ENCODE measurements at places on chromosomes 7 and 10.

GRCh38 chr7:89049043-89049442 is 253.5 kb upstream of the TEX47 start:
- DNase-seq, result no peak

DNA sequence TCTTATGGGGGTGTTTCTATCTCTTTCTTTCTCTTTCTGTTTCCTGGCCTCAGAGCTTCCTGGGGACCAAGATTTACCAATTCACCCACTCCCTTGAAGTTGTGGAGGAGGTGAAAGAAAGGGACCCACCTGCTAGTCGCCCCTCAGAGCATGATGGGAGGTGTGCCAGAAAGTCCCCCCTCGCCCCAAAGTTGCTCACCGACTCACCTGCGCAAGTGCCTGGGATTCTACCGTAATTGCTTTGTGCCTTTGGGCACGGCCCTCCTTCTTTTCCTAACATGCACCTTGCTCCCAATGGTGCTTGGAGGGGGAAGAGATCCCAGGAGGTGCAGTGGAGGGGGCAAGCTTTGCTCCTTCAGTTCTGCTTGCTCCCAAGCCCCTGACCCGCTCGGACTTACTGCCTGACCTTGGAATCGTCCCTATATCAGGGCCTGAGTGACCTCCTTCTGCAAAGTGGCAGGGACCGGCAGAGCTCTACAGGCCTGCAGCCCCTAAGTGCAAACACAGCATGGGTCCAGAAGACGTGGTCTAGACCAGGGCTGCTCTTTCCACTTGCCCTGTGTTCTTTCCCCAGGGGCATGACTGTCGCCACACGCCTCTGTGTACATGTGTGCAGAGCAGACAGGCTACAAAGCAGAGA is 12.2 kb downstream of the AQP1 start:
- DNase-seq, result peak; percentile 35

DNA sequence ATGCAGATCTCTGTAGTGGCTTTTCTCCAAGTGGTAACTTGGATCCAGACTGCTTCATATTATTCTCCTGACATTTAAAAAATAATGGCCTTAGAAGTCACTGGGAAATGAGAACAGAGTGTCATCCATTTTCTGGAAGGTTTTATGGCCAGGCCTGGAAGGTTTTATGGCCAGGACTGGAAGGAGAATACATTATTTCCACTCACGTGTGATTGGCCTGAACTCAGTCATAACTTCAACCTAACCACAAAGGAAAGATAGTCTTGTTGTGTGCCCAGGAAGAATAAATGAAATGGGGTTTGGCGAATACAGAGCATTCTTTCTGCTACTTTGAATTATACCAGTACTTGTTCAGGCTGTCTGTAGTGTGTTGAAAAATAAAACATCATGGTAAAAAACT is 360.9 kb downstream of the GPAM start:
- no peak for DNase-seq

DNA sequence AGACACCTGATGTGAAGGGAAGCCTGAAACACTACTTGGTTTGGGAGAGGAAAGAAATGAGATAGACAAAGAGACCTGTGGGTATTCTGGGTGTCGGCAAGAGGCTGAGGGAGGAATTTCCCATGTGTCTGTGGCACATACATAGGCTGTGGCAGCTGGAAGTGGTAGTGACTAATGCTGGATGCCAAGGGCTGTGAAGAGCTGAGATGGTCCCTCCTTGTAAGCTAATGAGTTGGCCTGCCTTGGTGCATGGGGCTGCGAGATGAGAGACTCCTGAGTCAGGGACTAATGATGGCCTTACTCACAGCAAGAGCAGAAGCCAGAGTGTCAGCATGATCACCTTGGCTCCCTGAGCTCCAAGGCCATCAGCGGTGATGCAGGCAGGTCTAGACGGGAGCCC is 119.0 kb upstream of the EEPD1 start:
- no peak for DNase-seq

DNA sequence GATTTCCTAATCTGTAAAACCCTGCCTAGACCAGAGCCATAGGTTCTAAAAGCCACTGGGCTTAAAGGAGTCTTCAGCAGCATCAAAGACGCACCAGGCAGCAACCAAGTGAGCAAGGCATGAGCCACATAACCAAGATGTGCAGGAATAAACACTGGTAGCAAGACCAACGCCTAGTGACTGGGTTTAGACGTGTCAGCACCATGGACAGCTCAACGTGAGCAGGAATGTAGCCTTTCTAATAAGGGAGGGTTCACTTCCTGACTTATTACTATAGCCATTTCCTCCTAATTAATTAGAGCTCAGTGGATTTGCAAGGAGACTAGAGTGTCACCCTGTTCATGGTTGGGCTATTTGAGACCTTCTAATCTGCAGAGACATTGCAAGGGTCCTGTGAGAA is 223.7 kb downstream of the LHFPL3 start:
- DNase-seq, result peak; percentile 62

GRCh38 chr10:24465124-24465874 is 256.4 kb downstream of the KIAA1217 start:
- no peak for DNase-seq

DNA sequence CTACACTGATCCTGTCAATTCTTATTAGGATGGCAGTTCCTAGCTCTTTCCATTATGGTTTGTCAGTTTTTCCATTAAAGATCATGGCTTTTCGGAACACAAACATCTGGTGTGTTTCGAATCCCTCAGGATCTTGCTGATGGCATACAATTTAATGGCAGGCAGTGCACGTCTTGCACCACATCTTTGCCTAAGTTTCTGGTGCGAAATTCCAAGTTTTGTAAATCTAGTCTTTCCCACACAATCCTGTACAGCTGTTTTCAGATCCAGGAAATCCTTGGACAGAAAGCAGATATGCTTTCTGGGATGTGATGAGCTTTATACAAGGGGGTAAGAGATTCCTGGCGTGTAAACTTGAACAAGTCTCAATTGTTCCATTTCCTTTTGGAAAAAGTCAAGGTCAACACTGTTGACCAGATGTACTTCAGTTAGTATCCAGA is 224.3 kb upstream of the PHYHIPL start:
- DNase-seq, result no peak

- DNase-seq, result no peak
These were observed 52.0 kb downstream of the KIF5B start for GRCh38 chr10:32004161-32004591.

DNA sequence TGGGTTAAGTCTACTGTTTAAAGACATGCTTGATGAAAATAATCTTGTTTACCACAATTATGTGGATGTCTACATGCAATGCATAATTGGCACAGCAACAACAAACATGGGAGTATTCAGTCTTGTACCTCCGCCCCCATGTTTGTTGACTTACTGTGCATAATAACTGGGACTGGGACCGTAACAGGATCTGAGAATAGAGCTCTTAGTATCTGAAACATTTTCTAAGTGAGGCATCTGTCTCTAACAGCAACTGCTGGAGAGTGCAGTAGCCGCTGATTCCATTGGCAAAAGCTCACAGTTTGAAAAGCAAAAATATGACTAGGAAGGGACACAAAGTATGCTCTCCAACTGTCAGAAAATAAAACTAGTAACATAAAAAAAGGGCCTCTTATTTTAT is 61.6 kb downstream of the ENO4 start:
- no peak for DNase-seq

- no peak for DNase-seq
These were observed 111.6 kb downstream of the ADCY1 start for GRCh38 chr7:45685619-45686240.

Measured in ureter (tissue), 1 donor.